ENCODE measurements at places on chromosomes 2 and 18.

DNA sequence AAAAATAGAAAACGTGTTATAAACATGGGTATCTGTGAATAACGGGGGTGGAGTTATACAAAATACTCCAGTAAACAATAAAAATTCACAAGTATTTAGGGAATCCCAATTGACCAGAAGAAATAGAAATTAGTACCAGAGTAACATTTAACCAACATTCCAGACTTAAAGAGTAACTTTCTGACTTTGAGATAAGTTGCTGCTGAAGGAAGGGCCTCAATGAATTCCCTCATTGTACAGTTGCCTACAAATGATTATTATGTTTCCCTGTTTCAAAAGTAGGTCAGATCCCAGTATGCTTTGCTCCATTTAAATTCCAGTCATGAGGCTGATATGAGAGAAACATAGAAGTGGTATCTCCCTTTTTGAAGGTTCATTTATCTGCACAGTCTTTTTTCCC, 88.3 kb upstream of the KCNH7 start:
- DNase-seq = no peak

DNA sequence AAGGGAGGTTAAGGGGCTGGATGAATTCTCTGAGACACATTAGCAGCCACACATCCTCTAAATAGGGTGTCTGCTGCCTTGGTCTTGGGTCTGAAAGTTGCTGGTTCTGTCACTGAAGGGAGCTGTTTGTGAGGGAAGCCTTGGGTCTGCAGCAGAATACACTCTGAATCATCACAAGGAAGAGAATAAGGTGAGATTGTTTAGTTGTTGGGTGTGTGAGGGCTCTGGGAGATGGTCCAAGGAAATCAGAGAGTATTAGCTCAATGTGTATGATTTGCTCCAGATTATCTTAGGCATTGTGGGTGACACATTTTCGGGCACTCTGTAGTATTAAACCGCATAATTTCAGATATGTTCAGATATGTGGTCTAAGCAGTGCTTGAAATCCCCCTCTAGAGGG, 548.5 kb downstream of the SLC4A3 start:
- no peak for DNase-seq

DNA sequence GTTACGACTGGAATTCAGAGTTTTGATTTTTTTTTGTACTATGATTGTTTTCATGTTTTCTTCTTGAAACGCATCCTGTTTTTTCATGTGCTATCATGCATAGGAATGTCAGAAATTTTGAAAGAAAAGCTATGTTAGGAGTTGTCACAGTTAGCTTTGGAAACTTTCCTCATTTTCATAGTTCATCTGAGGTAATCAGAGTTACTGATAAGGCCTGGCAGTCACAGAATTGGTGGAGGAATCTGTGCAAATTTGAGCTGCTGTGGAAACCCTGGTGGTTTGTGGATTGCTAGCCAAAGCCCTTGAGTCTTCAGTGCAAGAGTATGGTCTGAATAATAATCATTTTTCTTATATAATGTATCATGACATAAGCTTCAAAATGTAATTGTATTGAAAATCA, 401.0 kb downstream of the CNTNAP5 start:
- DNase-seq = no peak

DNA sequence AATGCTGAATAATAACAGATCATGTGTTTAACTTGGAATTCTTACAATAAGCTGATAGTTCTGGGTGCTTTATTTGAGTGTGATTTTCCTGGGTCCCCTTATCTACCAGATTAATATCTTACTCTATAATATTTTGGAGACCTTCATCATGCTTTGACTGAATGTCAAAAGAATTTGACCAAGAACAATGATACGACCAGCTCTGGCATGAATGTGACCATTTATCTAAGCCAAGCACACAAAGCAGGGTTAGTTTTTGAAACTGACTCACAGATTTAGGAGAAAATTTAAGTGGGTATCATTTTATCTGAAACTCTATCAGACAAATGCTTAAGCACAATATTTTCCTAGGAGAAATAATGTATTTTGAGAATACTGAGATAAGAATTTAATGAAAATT, 677.0 kb downstream of the NYAP2 start:
- DNase-seq = no peak

DNA sequence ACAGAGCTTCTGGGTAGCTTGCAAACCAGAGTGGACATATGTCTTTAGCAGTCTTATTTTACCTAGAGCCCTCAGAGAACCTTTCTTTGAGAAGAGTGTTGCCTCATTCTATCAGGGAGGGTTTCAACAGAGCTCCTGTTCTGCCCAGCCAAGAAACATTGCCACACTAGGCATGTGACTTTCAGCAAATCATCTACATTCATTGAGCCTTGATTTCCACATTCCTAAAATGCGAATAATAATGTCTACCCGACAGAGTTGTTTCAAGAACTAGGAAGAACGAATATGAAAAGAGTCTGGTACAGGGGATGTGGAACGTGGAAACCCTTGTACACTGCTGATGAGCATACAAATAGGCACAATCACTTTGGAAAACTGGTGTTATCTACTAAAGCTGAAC, 7.8 kb upstream of the PRKAG3 start:
- no peak for DNase-seq

- no peak for DNase-seq
Measured at GRCh38 chr2:165011199-165011598, 55.9 kb upstream of the SLC38A11 start.

DNA sequence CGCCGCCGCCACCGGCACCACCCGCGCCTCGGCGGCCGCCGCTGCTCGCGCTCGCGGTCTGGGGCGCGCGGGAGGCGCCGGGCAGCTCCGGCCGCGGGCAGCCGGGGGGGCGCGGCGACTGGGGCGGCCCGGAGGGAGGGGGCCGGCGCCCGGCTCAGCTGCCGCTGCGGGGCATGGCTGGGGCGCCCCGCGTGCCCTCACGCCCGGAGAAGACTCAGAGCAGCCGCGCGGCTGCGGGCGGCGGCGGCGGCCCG, 295 bp downstream of the GAREM1 start:
- no peak for DNase-seq

DNA sequence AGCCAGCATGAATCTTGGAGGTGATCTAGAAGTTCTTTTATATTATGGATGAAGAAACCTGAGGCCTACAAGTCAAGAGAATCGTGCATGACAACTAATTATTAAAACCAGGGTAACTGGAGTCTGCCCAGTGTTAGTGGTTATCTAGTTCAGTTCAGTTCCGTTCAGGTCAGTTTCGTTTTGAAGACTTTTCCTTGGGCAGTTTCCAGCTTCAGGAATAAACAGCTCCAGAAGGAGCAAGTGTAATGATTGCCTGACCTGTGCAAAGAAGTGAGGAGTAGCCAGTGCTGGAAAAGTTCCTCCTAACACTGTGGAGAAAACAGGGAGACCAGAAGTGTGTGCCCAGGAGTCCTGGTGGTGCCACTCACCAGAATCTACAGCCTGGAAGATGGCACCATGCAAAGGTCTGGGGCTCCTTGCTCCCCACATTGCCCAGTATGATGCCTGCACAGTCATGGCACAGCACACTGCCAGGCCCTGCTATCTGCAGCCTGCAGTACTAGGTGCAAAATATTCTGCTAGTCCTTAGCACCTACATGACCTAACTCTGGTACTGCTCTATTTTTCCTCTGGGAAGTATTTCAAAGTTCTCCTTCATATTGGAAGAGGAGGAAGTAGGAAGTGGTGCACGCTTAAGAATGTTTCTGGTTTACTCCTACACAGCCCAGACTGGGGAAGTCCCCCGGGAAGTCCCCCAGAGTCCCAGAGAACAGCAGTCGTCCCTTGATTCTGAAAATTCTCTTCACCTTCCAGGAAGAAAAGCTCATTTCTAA, 65.8 kb downstream of the SUMO1 start:
- peak; percentile 44 for DNase-seq

DNA sequence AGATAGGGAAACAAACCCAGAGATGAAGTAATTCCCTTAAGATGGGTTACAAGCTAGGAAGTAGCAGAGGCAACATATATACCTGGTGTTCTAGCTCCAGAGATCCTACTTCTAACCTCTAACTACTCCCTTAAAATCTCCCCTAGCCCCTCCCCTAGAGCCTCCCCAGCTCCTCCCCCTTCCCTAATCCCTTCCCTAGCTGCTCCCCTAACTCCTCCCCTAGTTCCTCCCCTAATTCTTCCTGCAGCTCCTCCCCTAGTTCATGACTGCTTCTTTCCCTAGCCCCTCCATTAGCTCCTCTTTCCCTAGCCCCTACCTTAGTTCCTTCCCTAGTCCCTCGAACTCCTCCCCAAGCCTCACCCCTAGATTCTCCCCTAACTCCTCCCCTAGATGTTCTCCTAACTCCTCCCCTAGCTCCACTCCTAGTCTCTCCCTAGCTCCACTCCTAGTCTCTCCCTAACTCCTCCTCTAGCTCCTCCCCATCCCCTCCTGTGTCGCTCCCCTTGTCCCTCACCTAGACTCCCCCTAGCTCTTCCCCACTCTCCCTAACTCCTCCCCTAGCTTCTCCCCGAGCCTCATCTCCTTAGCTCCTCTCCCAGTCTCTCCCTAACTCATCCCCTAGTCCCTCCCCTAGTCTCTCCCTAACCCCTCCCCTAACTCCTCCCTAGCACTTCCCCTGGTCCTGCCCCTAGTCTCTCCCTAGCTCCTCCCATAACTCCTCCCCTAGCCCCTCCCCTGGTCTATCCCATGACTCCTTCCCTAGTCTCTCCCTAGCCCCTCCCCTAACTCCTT, 108.9 kb downstream of the CD226 start:
- no peak for DNase-seq

- no peak for DNase-seq
Measured at GRCh38 chr2:63792530-63792929, 49.2 kb upstream of the UGP2 start.

DNA sequence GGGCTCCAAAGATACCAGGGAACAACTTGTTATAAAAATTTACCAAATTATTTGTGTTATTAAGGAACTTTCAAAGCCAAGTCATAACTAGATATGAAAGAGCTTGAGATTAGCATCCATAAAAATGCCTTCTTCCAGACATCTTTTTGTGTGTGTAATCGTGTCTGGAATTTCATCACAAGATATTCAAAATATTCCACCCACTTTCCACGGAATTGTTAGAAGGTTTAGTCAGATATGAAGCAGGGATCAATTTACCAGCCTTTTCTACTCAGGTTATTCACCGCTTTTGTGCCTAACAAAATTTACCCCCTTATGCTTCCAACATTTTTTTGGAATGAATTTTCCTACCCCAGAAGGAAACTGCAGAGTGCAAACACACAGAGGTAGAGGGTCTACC, 130.2 kb upstream of the ACVR2A start:
- no peak for DNase-seq

Data from GM18507 (cell line).